ENCODE measurements at places on chromosomes 2 and 18.

GRCh38 chr2:207093234-207093633 is 72.5 kb downstream of the KLF7 start:
- no peak for DNase-seq

DNA sequence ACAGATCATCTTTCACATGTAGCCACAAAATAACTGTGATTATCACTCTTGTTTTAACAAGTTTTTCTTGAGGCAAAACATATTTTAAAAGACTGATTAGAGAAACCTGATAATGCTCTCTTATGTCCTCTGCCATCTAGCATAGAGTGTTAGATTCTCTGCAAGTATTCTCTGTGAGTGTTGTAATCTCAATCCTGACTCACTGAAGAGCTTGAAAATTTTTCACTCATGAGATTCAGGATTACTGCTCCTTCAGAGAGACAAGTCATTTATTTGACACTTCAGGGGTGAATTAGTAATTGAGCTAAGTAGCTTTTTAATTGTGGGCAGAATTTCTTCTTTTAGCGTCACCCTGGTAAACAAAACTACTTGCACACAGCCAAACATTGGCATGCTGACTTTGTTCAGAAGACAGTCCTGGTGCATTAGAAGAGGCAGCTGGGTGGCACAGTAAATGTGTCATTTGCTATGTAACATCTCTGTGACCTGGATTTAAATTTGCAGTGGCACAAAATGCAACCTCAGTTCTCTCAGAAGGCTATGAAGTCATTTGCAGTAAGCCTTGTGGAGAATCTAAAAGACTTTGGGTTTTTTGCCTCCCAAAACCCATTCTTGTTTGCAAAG is 172.9 kb downstream of the LRP1B start:
- no peak for DNase-seq

- no peak for DNase-seq
Measured at GRCh38 chr18:5914951-5915350, 19.6 kb upstream of the TMEM200C start.

- no peak for DNase-seq
Measured at GRCh38 chr18:57475408-57475807, 40.2 kb downstream of the ONECUT2 start.

GRCh38 chr2:26161926-26162325 is 11.0 kb upstream of the GAREM2 start:
- no peak for DNase-seq

DNA sequence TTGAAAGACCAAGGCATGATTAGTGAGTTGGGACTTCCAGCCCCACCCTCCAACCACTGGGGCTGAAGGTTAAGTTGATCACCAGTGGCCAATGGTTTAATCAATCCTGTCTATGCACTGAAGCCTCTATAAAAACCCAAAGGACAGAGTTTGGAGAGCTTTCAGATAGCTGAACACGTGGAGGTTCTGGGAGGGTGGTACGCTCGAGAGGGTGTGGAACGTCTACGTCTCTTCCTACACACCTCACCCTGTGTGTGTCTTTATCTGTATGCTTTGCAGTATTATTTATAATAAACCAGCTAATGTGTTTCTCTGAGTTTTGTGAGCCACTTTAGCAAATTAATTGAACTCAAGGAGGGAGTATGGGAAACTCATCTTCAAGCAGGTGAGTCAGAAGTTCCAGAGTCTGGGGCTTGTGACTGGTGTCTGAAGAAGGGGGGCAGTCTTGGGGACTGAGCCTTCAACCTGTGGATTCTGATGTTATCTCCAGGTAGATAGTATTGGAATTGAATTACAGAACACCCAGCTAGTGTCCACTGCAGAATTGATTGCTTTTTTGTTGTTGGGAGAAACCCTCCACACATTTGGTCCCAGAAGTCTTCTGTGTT is 20.3 kb downstream of the ACTR3 start:
- DNase-seq = no peak

DNA sequence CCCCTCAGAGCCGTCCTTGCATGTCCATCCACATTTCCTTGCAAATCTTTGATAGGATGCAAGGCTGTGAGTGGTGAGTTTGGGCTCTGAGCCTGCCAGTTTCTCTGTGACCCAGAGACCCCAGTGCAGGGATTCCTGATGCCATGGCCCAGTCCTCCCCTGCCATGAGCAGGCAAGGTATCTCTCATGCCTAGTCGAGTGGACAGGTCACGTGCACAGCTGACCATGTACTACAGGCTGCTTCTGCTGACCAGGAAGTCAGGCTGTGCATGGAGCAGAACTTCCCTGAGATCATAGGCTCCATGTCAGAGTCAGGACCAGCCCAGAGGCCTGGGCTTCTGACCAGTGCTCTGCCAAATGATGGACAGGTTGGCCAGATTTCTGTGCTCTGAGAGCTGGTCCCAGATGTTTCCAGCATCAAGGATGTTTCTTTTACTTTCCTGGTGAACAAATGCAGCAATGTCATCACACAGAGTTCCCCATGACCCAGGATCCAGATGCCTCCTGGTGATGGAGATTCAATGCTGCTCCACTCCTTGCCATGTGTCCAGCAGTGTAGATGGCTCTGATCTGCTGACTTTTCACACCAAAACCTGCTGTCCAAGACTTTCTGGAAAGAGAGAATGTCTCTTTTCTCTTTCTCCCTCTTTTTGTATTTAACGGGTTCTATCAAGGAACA is 321.6 kb upstream of the HS6ST1 start:
- DNase-seq = peak; percentile 8

DNA sequence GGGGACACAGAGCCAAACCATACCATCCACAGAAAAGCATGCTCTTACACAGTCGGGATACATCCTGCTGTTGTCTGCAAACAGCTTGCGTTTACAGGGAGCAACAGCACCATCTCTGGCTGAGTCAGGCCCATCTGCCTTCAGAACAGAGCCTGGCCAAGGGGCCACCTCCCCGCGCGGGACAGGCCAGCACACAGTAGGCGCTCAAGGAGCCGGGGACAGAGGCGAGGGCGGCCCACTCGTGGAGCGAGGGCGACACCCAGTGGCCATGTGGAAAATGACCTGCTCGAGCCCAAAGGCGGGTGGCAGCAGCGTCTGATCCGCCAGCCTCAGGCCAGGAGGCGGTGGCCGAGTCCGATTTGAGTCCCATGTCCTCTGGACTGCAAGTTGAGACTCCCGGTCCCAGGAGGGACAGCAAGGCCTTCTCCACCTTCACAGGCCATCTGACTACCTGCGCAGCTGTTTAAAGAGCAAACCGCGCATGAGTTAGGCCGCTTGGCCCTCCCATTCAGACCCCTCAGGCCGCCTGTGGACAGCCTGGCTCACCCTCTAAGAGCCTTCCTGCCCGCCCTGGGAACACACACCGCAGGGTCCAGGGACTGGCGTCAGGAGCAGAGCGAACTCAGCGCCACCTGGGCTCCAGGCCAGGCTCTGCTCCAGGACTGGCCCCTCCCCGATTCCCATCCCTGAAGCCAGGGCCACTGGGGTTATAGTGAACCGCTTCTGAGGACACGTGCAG is 38.3 kb downstream of the TTC32 start:
- DNase-seq = peak; percentile 78

DNA sequence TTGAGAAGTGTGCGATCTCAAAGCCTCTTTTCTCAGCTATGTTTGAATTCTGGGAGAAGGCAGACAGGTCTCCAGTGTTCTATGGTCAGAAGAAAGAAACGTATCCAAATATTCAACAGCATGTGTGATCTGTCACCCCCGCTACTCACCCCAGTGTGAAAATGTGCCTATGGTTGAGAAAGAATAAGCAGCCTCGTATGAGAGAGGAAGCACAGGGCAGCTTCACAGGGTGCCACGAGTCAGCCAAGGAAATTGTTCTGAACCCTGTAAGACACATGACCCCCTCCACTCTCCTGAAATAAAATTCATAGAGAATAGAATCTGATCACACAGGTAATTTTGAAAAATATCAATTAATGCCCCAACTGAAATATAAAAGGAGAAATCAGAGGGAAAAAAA is 8.0 kb upstream of the SF3B1 start:
- no peak for DNase-seq

DNA sequence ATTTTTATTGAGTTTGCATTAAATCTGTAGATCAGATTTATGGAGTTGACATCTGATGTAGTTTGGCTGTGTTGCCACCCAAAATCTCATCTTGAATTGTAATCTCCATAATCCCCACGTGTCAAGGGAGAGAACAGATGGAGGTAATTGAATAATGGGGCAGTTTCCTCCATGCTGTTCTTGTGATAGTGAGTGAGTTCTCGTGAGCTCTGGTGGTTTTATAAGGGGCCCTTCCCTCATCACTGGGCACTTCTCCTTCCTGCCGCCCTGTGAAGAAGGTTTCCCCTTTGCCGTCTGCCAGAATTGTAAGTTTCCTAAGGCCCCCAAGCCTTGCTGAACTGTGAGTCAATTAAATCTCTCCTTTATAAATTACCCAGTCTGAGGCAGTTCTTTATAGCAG is 32.2 kb downstream of the ZC3H15 start:
- DNase-seq = no peak

GRCh38 chr2:175568109-175568730 is 386.7 kb upstream of the ATP5MC3 start:
- no peak for DNase-seq

DNA sequence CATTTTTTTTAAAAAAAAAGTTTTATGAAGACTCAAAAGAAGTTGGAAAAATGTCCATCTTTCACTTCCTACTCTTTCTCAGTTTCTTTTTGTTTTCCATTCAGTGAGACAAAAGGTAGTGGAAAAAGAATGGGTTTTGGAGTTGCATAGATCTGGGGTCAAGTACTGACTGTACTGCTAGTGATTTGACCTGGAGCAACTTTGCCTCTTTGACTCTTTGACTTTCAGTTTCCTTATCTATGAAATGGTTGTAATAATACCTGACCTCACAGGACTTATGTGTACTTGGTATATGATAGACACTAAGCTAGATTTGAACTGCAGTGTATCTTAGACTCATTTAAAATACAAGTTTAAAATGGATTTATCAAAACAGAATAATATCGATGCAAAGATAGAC is 3.5 kb upstream of the KCNE4 start:
- DNase-seq = no peak

- DNase-seq = no peak
Measured at GRCh38 chr2:37831081-37831780, 93.9 kb upstream of the RMDN2 start.

GRCh38 chr2:2838548-2838845 is 507.4 kb upstream of the MYT1L start:
- no peak for DNase-seq

DNA sequence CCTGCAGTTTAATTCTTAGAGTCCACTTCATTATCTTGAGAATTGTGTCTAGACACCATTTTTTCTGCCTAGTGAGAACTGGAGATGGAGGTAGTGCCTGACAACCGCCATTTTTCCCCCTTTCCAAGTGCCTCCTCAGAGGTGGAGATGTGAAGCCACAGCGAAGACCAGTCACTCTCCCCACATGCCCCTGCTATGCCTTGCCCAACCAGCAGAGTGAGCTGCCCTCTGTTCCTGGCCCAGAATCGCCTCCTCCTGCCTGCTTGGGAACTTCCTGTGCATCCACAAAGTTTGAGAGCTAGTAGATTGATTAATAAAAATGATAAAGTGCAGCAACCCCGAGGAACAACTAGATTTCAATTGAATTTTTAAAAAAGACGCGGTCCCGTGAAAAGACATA is 123.3 kb downstream of the CLIP4 start:
- DNase-seq = no peak

- DNase-seq = no peak
Measured at GRCh38 chr2:105290981-105291660, 38.4 kb downstream of the TGFBRAP1 start.

DNA sequence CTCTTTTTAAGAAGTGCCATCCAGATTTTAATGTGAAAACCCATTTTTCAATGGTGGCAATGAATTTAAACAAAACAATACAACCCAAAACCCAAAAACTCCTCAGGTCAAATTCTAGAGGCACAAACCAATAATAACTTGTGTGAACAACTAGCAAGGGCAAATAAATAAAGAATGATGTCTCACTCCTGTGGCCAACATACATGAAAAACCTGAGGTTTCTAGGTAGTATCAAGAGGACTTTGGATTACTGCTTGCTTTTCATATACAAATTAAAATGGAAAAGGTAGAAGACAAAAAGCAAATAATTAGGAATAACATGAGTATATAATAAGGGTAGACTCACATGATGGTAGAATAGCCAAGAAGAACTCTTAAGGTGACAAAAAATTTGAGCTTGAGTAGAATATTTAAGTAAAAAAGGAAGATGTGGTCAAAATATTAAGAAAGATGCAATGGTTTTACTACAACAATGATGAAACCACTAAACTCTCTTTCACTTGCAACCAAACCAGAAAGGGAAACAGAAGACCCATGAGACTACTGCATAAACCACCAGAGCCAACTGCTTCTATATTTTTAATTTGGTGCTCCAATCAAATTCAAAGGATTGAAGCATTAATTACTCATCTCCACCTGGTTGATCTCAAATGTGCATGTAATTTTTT is 53.5 kb downstream of the DARS1 start:
- DNase-seq = no peak

DNA sequence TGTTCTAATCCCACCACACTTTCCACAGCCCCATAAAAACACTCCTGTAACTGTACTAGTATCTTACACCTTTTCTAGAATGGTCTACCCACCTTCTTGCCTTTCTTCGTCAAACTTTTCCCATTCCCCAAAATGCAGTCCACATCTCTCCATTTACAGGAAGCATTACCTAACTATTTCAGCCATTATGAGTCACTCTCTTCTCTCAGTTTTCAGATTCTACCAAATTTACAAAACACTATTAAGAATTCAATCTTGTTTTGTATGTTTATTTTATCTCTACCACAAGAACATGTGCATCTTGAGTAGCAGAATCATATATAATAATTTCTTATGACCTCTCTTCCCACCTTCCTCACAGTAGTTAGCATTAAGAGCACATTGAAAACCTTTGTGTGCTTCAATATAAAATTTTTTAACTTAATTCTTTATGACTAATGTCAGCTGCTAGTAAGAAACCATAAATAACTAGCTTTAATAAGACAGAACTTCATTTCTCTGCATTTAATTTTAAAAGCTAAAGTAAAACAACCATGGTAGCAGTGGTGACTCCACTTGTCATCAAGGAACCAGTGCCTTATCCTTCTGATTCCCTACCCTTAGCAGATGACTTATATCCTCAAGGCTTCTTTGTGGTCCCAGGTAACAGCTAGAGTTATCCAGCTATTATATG is 56.6 kb upstream of the MAP2 start:
- no peak for DNase-seq

GRCh38 chr2:204353823-204354222 is 191.5 kb upstream of the PARD3B start:
- no peak for DNase-seq

DNA sequence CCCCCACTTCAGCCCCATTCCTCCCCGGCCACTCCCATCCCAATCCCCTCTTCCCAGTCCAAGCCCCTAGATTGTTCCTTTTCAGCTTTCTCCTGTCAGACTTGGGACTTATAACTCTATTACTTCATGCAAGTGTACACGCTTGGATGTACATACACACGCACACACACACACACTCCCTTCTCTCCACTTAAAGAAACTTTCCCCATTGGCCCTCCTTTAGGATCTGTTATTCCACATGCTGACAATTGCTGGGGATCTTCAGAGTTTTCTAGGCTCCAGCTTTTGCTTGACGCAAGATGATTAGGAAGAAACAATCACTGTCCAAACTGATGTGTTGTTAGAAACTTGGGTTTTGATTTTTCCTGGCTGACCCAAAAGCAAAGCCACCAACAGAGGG is 75.4 kb downstream of the CDK15 start:
- DNase-seq = no peak

Data from liver (tissue), 10 donors.